ENCODE measurements at places on chromosomes 3 and 15.

- DNase-seq = no peak
Measured at GRCh38 chr3:17972030-17972429, 229.6 kb upstream of the TBC1D5 start.

DNA sequence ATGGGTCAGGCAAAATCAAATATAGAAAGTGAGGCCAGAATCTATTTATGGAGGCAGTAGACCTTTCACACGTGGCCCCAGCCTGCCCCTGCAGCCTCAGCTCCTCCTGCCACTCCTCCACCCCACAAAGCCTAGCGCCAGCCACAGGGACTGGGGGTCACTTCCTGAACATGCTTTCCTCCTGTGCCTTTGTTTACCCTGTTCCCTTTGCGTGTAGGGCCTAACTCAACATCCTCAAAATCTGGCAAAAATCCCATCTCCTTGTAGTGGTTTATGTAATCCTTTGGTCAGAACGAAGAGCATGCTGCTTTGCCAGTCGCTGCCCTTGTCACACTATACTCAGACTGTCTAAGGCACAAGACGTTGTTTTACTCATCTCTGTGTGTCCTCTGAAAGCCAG is 39.6 kb downstream of the KBTBD12 start:
- peak; percentile 30 for DNase-seq

DNA sequence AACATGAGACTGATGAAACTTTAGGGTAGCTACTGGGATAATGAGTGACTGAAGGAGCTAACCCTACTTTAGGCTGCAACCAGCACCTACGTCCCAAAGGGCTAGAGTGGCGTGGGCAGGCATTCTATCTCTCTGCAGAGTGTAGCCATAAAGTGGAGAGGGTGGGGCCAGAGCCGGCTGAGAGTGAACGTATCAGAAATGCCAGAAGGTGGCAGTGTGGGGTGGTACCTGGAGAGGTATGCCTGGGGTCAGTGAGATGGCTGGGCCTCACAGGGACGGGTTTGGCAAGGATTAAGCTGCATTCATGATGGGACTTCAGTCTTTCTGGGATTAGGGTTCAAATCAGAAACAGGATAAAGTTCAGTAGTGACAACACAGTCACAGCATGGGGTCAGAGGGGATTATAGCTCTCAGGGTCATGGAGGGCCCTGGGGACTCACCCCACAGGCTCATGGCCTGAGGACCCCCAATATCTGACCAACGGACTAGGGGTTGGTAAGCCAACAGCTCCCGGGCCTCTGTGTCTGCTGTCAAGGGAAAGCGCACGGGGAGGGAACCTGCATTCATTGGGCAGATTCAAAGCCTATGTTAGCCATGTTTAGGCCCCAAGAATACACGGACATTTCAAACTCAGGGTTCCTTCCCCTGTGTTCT is 86.5 kb upstream of the FOXB1 start:
- peak; percentile 56 for DNase-seq

- no peak for DNase-seq
Measured at GRCh38 chr3:189563853-189564563, 67.2 kb upstream of the TP63 start.

GRCh38 chr3:47005212-47006144 is 26.0 kb downstream of the NBEAL2 start:
- DNase-seq = no peak

DNA sequence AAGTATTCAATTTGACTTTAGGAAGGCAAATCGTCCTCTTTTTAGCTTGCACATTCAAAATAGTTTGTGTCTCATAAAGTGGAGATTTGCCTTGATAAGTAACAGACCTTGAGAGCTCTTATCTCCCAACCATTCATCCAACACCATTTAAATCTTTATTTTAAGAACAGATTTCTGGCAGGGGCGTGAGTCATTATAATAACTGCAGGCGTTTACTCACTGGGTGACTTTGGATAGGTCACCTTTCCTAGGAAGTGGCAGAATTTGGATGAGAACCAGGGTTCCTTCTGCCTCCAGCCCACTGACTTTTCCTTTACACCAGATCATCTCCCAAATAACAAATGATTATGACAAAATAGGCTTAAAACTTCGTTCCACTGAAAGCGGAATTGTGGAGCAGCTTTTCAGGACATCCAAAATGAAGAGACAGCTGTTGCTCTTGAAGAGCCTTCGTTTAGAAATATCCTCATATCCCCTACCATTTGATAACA is 5.0 kb downstream of the LMCD1 start:
- DNase-seq = no peak

DNA sequence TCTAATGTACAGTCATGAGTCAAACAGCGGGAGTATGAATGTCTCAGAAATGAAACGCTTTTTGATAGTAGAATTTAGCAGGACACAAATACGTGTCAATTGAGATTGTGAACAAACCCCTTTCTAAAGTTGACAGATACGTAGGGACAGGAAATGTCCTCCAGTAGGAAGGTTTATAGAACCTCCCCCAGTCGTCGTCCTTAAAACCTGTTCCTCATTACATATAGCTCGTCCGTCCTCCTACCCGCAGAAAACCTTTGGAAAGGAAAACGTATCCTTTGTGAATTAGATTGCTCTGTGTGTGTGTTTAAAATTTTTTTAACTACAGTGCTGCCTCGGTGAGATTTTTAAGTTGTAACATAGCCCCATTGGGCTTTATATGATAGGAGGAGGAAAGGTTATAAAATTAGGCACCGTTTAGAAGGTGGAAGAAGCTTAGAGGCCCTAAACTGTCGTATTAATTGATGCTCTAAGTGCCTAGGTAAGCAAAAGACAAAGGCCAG is 4.1 kb downstream of the UBE2E1 start:
- peak; percentile 62 for DNase-seq

DNA sequence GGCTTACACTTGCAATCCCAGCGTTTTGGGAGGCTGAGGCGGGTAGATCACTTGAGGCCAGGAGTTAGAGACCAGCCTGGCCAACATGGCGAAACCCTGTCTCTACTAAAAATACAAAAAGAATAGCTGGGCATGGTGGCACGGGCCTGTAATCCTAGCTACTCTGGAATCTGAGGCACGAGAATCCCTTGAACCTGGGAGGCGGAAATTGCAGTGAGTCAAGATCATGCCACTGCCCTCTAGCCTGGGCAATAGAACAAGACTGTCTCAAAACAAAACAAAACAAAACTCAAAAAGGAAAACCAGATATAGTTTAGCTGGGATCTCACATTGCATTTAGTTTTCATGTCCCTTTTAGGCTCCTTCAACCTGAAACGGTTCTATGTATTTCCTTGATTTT is 2.9 kb upstream of the USP50 start:
- DNase-seq = no peak

DNA sequence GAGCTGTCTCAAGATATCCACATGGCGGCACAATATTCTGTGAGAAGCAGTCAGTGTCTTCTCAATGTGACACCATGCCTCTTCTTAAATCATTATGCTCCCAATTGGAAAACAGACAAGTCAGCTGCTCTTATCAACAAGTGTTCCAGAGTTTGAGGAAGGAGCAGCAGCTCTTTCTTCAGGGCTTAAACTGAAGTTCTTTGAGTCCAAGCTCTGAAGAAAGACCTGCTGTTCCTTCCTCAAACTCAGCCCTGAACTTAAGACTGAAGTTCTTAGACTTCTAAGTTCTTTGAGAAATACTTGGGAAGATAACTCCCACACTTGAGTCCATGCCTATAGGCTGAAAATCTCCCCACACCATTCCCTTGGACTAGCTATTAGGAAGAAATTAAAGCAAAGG is 43.4 kb downstream of the NPTN start:
- DNase-seq = no peak

- no peak for DNase-seq
Measured at GRCh38 chr3:16475766-16476165, 37.7 kb downstream of the RFTN1 start.

DNA sequence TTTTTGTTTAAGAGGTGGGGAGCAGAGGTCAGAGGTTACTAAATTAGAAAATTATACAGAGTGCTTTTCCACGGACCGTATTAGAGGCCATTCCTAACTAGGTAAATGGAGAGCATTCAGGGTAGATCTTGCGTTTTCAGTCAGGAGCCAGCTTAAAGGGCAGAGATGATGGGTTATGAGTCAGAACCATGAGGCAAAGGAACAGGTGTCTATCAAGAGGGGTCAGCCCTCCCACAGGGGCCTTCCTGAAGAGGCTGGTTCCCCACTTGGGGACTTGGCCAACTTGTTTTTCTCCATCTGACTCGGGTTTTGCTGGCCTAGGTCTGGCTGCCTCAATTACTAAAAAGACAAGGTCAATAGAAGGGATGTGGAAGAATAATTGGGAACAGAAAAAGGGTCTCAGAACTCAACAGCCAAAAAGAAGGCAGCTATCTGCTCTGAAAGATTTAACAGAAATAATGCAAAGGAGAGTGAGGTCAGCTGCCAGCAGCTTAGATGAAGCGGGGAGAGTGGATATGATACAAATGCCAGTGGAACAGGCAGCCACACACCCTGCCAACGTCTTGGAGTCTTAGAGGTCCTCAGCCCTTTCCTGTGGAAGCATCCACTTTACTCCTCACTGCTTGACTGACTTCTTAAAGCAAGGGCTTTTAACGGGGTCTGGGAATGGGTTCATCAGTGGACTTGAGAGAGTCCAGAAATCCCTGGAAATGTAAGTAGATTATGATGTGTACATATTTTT is 17.6 kb downstream of the MTMR14 start:
- DNase-seq = no peak

GRCh38 chr15:52529341-52529924 is 753 bp upstream of the MYO5A start:
- no peak for DNase-seq
